ENCODE measurements at places on chromosomes 13 and 19. TPM values are rescaled to one million over a fixed set of nuclear protein-coding genes. Genes with fewer than 3 reads are reported as not detected.

DNA sequence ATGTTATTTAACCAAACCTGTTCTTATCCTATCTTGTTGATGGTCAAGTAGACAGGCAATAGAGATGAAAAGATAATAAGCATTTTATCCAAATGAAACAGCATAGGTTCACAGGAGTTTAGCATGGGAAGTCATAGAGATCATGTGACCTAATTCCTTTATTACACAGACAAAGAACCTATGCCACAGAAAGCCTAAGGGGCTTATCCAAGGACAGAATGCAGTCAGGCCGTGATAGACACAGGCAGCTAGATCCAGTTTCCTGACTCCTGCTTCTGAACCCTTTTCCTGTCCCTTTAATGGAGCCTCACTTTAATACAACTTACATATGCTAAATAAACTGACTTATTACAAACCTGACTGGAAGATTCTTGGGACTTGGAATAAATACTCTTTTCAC lies 532.1 kb downstream of the IRS2 start:
- H3K4me1 ChIP-seq: no peaks in the 10 kb centered on the region
- H3K27me3 ChIP-seq: no peaks in the 10 kb centered on the region
- H3K4me3 ChIP-seq: no peak overlapping the region
- no peak for DNase-seq

GRCh38 chr13:112170823-112171569 lies 104.0 kb downstream of the SOX1 start:
- H3K4me1 ChIP-seq: no peaks in the 10 kb centered on the region
- no peak overlapping the region for H3K27ac ChIP-seq
- H3K36me3 ChIP-seq: no peaks in the 10 kb centered on the region
- no peak overlapping the region for H3K4me3 ChIP-seq
- H3K27me3 ChIP-seq: no peaks in the 10 kb centered on the region
- no peak for DNase-seq

The ZNF845 gene
- total RNA-seq: 6.1 TPM

The VSTM1 gene
- not detected for total RNA-seq

The RCBTB1 gene
- 16.2 TPM for total RNA-seq

The PEG3 gene
- total RNA-seq: not detected

The NCAN gene
- total RNA-seq: not detected

All from activated CD4-positive, alpha-beta T cell treated with anti-CD3 and anti-CD28 coated beads, Interleukin-2, amount 10 ng/mL, durations not matched to agents 24 days and 14 days (primary cell).